ENCODE measurements at places on chromosomes 5 and 9.

DNA sequence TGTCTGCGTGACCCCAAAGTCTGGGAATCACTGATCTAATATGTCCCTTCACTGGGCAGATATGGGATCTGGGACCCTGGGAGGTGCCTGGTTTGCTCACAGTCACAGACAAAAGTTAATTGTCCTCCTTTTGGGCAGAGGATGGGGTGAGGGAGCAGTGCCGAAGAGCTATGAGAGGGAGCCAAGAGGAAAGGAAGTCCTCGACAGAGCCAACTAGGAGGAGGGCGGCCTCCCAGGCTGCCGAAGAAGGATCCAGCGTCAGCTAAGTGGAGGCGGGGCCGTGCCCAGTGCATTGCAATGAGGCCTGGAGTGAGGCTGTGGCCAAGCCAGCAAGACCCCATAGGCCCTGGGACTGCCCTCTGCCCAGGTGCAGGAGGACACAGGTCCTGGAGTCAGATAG, 11.4 kb downstream of the AIF1L start:
- no peak for DNase-seq

DNA sequence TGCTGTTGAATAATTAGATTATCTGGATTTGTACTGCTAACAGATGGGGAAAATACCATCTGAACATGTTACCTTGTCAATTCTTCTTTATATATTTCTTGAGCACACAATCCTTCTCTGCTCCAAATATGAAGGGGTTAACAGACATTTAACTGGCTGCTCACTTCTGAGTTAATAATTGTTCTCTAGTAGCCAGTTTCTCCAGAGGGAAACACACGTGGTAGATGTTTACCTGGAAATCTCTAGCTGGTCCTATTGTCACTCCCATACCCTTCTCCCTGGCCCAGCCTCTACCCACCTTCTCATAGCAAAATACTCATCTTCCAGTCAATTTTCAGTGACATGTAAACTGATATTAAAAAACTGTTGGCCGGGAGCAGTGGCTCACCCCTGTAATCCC, 101.5 kb upstream of the ZNF462 start:
- no peak for DNase-seq

DNA sequence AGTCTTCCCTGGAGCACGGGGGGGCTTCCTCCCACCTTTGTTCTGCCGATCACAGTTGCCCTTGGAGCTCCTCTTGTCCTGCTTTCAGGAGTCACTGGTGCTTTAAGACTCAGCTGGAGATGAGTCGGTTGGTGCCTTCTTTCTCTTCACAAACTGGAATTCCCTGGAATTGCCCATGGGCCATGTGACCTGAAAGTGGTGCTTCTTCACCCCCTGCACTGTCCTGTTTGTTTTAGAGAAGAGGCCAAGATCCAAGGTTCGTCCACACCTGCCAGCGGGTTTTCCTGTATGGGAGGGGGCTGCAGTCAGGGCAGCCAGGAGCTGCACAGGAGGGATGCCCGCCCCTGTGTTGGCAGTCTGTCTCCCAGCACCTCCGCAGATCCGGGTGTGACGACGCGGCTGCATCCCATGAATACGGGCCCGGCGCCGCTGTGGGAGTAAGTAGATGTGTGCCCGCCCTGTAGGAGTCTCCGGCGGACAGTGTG, 9.5 kb upstream of the MRPS2 start:
- DNase-seq = no peak

GRCh38 chr5:91252916-91253315, 130.2 kb downstream of the ARRDC3 start:
- DNase-seq = no peak

DNA sequence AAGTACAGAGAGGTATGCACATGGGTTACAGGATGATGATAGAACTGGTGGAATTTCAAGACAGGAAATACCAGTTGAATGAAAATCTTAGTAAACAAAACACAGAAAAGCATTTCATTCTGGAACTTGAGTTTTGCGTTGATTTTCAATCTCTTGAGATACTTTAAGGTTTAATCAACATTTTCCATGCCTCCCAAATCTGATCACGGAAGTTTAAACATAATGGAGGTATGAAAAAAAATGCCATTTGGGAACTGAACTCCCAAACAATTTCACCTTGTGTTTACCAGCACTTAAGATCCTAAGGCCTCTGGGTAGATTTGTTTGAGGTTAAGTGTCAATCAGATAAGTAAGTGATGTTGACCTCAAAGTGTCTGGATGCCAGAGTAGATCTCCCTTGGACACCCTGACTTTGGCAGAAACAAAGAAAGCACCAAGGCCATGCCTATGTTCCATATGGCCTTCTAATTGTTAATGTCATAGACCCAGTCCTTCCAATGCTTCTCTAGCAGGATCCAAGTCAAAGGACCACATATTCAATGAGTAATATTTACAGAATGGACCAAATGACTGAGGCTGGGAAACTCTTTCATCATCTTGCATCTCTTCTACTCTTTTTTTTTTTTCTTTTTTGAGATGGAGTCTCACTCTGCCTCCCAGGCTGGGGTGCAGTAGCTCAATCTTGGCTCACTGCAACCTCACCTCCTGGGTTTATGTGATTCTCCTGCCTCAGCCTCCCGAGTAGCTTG, 216.9 kb downstream of the ARRDC3 start:
- DNase-seq = no peak

- no peak for DNase-seq
These were observed 10.9 kb downstream of the ZNF169 start for GRCh38 chr9:94270009-94270408.

GRCh38 chr5:151880324-151880723, 44.3 kb downstream of the GLRA1 start:
- DNase-seq = no peak

GRCh38 chr9:72156586-72156985, 7.3 kb downstream of the GDA start:
- DNase-seq = no peak

GRCh38 chr5:109703166-109703565, 13.4 kb downstream of the MAN2A1 start:
- no peak for DNase-seq

DNA sequence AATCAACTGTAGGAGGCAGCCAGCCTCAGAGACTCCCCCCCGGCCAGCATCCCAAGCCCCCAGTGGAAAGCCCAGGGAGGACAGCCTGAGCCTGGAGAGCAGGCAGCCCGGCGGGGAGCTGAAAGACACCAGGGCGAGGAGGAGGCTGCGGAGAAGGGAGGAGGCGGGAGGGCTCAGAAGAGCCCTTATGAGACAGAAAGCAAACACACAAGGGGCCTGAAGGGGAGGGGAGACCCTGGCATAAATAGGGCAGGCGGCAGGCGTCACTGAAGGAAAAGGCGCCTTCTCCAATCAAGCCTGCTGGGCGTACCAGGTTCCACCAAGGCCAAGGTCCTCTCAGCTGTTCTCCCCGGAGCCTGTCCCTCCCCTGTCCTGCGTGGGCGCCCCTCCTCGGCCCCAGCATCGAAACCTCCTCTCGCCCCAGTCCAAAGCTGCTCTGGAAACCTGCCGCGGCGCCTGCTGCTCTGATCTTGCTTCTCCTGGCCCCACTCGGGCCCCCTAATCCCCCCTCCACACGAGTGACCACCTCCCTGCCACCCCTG, 1.3 kb downstream of the SLC9A3 start:
- no peak for DNase-seq

DNA sequence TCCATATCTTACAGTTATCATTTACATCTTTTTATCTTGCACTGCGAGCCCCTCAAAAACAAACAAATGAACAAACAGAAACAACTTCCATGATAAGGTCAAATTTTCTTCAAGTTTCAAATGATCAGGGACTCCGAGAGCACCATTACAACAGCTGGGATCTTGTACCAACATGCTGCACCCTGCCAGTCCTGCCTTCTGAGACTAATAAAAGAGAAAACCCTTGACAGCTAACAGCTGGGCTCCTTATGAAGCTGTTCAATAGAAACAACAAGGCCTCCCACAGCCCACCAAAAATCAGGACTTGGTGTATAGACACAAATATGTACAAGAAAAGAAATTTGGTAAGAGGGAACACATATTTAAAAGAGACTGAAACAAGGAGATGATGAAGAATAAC, 985.3 kb upstream of the DMAC1 start:
- DNase-seq = no peak

- DNase-seq = no peak
These were observed 37.1 kb downstream of the GLIS3 start for GRCh38 chr9:4262735-4263141.

DNA sequence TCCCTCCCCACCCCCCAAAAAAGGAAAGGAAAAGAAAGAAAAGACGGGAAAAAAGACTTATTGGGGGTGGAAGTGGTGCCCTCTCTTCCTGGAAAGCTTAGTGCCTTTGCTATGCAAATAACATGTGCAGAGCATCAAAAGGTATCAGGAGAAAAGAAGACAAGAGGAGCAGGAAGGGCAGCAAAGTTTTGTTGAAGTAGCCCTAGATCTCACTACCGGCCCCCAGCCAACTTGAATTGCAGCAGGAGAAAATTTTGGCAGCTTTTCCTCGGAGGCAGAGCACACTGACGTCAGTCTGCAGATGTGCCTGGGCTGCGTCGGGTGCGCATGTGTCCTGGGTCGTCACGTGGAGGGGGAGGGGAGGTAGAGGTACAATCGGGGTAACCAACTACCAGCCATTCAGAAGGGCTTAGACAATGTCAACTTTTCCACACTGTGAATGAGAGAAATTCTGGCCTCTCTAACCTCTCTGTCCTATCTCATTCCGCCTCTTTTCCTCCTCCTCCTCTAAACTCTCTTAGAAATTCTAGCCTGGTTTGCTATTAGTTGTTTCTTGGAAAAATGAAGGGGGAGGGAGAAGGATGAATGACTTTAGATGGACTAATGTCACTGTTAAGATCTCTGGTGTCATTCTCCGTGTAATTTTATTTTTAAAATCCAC, at the start of gene ADAMTS6:
Gene ADAMTS6 (minus strand): TSS at position 286 of the 661 bp plus-strand sequence. CDS start 8,247 bp downstream, outside the sequence.
- peak; percentile 83 for DNase-seq

DNA sequence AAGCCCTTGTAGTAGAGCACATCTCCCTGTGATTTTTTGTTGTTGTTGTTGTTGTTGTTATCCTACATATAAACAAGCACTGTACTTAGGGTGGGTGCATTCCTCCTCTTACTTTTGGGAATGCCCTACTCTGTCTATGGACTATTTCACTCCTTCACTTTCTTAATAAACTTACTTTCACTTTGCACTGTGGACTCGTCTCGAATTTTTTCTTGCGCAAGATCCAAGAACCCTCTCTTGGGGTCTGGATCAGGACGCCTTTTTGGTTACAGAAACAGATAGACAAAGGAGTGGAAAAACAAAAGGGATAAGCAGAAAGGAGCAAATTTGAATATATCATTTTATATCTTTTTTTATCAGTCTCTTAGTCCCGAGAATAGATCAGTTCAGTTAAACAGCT, 14.4 kb upstream of the PAIP1 start:
- DNase-seq = no peak

GRCh38 chr5:174990909-174991308, 266.5 kb downstream of the MSX2 start:
- DNase-seq = no peak

DNA sequence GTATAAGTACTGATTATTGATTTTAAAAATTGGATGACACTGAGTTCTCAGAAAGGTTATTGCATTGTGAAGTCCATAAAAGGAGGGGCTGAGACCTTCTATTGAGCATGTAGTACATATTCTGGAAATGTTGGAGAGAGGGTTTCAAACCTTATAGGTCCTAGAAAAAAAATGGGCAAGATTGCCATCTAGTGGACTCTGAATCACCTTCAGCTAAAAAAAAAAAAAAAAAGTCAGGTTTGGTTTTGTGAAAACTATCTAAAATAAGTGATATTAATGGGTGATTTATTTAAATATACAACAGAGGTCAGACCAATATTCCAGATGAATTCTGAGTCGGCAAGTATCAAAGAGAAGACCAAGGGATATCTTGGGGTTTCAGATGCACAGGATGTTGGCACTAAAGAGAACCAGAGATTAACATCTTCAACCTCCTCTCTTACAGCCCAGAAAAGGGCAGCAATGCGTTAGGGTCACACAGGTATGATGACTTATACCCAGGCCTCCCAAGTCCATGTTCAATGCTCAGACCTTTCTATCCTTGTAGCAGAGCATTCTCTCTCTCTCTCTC, 109.8 kb upstream of the NMUR2 start:
- no peak for DNase-seq

- DNase-seq = no peak
These were observed 105.0 kb downstream of the TUSC1 start for GRCh38 chr9:25573281-25573680.
